T-cell (primary cell): ENCODE measurements at places on chromosomes 4 and X.

GRCh38 chr4:152310257-152310656 is 225.6 kb downstream of the FBXW7 start:
- DNase-seq = no peak

DNA sequence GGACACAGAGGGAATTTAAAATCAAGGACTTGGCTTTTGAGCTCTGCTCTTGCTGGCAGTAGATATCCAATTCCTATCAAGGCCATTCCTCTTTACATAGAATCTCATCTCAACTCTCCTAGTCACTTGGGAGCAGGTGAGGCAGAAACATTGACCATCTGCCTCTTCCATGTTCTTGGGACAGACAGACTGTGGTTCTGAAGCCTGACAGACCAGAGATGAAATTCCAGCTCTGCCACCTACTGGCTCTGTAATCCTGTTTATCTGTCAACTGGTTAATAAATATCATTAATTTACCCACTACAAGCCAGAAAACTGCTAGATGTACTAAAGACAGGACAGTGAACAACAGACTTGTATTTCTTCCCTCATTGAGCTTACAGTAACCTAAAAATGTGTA is 300.8 kb downstream of the ADGRL3 start:
- DNase-seq = no peak

DNA sequence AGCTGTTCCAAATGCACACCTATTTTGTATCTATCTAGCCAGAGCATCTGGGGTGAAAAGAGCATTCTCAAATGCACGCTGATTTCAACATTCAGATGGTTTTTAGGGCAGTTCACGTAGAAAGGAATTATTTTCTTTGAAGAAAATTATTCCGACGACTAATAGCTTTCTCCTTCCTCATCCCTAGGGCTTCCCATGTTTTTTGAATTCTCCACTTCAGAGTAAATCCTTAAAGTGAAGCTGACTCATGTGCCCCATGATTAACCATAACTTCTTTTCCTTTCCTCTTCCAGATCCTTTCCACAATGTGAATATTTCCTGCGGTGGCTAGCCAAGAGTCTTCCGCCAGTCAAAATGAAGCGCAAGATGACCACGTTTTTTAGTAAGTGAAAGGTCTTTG is 86.7 kb upstream of the PDHA1 start:
- DNase-seq = no peak

- no peak for DNase-seq
Observed at GRCh38 chrX:68876731-68877130, 47.9 kb downstream of the EFNB1 start.

- no peak for DNase-seq
Observed at GRCh38 chrX:112614640-112615039, 65.1 kb downstream of the LHFPL1 start.

- no peak for DNase-seq
Observed at GRCh38 chrX:100687546-100687945, 43.5 kb downstream of the SRPX2 start.

DNA sequence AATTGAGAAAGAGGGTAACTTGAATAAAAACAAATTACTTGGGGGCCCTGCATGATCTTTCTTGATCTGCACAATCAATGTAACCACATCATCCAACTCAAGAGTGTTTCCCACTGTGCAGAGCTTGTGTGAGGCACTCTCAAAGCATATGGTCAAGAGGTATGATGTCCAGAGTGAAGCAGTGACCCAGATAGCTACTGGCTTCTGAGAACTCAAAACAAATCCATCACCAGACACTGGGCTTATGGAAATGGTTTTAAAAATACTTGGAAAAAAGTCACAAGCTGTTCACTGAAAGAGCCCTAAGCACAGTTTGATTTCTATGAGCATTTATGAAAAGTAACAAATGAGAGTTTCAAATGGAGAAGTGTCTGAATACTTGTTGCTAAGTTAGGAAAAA is 361.0 kb downstream of the GRXCR1 start:
- no peak for DNase-seq

DNA sequence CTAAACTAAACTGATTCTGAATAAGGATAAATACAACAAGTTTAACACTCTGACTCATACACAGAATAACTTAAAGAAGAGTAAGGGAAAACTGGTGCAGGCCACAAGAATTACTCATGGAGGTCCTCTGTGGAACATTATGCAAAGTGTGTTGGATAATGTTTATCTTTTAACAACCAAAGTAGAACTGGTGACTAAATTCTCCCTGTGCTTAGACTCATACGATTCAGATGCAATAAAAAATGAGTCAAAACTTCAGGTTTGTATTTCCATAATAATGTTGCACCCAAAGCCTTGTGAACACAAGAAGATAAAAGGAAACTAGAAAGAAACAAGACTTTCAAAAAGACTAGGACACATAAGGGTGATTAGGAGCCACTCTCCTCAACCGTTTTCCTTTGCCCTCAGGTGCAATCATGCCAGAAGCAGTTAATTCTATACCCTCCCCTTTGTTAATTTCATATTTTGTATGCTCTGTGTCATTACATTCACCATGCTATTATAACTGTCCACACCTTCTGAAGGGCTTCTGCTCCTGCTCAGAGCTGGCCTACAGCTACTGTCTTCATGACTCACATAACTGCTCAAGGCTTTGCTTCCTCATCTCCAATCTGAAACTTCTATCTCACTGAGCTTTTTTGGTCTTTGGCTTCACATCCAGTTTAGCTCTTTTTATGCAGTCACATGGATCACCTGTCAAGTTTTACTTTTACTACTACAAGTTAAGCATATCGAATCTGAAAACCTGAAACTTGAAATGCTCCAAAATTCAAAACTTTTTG is 60.2 kb downstream of the KCNIP4 start:
- DNase-seq = no peak

DNA sequence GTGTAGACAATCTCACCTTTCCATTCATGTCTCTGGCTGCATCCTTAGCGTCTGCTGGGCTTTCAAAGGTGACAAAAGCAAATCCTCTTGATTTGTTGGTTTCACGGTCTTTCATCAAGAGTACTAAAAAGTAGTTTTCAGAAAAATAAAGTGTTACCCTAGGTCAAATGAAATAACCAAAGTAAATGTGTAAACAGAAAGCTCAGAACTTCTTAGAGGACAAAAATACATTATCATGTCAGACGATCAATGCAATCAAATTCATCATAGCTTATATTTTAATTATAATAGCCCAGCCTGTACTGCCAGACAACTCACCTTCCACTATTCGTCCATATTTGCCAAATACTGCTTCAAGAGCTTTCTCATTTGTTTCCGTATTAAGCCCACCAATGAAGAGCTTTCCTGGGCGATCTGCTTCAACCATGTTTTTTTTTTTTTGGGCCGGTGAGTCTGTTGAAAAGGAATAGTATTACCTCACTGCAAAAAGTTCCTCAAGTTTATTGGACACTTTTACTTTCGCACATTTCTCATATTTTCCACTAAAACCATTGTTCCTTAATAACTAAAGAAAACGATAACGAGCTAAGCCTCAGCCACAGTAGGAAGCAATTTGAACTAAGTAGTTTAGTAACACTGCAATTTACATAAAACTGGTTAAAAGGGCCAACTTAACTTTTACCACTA is 1.4 kb downstream of the RBMX start:
- DNase-seq = no peak

DNA sequence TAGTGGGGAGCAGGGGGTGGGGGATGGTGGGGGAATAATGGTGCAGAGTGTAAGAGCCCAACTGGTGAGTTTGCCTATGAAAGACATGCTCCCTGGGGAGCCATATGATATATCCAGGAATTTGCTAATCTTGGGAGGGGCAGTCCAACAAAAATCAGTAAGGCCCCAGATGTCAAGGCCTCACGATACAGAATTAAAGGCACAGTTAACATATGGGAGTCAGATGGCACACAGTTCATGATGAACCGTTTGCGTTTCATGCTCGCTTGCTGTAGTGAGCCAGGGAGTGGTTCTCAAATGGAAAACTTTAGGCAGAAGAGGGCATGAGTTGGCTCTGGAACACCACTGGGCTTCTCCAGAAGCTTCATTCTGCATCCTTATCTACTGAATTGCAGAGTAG is 33.9 kb upstream of the VCX2 start:
- no peak for DNase-seq

DNA sequence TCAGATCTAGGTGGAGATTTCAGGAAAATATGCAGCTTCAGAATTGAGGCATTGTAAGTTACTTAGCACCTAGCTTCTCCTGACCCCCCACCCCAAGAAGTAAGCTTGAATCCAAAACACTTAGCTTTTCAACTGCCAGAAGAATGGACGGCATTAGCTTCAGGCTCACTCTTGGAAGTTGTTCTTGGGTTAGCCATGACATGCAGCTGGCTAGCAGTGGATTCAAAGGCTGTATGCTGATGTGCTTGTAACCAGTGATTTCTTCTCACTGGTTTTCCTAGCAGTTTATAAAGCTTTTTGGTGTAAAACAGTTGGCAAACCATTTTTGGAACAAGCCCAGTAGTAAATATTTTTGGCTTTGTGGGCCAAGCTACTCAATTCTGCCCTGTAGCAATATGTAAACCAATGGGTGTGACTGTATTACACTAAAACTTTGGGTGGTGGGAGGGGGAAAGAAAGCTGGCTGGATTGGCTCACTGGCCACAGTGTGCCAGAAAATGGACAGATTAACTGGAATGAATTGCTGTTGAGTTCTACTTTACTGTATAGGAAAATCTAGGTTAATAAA is 85.6 kb downstream of the SHROOM2 start:
- no peak for DNase-seq

- DNase-seq = peak; percentile 43
Observed at GRCh38 chrX:119273420-119274192, 37.5 kb downstream of the PGRMC1 start.

DNA sequence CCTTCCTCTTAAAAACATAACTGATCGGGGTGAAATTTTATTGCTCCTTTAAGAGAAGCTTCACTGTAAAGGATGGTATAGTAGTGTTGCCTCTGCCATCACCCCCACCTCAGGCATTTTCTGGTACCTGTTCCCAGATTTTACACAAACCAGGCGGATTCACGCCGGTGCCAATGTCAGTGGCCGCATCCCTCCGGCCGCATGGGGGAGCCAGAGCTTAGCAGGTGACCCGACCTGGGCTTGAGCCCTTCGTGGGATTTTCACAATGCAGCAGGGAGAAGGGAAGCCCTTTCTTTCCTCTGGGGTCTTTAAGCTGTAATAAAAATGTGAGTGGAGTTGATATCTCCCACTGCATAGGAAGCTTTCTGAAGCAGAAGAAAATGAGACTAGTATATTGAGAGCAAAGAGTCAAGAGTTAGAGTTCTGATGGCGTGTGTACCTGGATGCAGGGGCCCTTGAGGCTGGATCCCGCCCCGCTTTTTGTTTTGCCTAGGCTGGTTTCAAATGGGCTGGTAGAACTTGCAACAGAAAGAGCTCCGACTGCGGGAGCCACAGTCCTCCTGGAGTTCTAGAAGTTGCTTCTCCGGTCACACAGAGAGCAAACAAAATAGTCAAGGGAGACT is 59.4 kb downstream of the POLR2B start:
- no peak for DNase-seq

DNA sequence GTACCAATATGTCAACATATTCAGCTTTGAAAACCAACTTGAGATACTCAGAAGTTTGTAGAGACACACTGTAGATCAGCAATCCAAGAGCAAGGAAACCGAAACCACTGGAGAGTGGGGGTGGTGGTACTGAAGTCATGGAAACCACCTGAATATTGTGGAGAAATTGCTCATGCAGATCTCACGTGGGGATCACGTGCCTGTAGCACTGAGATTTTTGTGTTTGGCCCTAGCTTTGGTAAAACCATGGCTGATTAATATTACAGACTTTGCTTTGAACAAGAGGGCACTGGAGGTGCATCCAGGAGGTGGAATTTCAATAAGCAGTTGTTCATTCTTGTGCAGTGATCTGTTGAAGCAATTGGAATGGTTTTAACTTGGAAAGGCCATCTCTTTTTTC is 47.2 kb downstream of the GBA3 start:
- DNase-seq = no peak

DNA sequence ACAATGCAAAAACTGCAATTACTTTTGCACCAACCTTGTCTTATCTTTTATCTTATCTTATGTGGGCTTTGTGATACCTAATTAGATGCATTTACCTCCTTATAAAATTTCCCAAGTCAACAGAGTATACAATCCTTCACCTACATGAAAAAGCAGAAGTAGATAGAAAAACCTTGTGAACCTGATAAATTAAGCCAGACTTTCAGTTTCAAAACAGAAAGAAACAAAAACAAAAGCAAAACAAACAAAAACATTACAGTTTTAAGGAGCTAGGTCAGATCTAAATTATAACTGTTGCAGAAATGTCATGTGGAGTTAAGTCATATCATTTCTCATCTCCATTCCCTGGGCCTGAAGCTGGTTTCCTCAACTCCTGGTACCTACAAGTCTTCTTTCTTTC is 24.9 kb upstream of the CXXC4 start:
- DNase-seq = no peak

DNA sequence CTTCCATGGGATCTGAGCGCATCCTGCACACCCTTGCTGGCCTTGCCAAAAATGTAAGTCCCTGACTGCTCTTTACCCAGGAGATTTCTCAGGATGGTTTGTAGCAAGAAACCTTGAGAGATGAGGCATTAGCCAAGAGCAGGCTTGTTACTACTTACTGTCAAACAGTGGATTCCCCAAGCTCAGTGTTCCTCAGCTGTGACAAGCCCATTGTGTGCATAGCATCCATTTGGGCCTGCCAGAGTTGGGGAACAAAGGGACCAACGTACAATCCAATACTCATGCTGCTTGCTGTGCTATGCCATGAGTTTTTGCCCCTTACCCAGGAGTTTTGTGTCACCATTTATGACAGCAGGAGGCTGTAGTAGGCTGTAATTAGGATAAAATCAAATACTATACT is 267.6 kb downstream of the TENM3 start:
- DNase-seq = no peak

- DNase-seq = no peak
Observed at GRCh38 chr4:157992038-157992705, 180.7 kb downstream of the GASK1B start.

GRCh38 chr4:180932370-180933001 is 1310.7 kb upstream of the TENM3 start:
- DNase-seq = no peak

- DNase-seq = no peak
Observed at GRCh38 chrX:95505721-95506120, 1178.9 kb upstream of the DIAPH2 start.
